ENCODE measurements at places on chromosomes 16 and 17.

DNA sequence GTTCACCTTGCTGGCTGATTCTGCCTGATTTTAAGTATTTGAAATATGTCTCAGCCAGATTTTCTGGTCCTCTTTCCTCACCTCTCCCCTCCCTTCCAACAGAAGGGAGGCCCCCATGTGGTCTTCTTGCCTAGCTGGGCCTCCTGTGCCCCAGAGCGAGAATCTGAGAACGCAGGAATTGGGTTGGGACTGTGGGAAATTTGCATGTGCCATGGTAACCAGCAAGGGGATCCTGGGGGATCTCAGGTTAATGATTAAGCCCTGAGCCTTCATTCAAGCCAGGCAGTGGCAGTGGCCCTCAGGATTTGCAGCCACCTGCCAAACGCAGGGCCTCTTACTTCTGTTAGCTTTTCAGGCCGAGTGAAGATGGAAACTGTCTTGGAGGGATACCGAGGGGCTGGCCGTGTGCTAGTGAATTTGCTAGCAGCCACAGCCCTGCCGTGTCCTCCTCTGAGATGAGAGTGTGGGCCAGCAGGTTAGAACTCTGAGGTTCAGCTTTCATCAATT, 40.2 kb downstream of the KSR1 start:
- no peak for DNase-seq

DNA sequence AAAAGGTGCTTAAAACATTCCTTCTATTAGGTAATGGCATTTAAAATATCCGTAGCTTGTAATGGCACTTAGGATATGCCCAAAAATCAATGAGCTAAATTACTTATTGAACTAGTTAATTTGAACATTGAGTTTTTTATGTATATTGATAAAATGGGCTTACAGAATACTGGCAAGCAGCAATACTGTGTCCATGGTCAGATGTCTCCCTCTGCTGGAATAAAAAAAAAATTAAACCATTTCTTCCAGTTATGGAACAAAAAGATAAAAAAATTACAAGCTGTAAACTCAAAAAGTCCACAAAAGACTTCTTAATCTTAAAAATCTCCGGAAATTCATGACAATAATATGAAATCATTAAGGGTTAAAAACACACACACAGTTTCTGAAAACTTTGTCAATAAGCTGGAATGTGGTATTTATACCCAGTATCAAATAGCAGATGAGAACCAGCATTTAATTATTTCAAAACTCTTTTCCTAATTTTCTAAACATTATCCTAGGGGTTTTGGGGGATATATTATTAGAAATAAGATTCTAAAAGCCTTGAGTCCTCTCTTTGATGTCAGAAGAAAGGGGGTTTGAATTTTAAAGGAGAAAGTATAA, 21.5 kb upstream of the PSMD7 start:
- DNase-seq: no peak

DNA sequence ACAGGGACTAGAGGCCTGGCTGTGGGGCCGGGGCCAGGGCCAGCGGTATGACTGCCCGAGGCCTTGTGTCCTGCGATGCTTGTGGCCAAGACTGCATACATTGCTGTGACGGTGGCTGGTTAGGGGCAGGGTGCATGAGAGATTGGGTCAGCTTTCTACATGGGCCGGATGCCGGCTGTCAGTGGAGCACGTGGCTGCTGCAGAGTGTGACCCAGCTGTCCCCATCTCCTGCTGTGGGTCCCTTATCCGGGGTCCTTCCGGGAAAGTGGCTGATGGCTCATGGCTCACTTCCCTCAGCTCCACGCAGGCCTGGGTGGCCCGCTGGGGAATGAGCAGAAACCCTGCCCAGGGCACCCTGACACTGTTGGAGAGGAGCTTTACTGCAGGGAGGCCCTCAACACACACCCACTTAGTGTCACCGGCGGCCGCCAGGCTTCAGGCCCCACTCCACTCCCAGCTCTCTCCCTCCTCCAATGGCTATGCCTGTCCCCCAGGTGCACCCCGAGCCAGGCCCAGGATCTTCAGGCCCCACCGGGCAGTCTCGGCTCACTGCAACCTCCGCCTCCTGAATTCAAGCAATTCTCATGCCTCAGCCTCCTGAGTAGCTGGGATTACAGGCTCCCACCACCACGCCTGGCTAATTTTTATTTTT, 808 bp upstream of the RGS11 start:
- DNase-seq: no peak

DNA sequence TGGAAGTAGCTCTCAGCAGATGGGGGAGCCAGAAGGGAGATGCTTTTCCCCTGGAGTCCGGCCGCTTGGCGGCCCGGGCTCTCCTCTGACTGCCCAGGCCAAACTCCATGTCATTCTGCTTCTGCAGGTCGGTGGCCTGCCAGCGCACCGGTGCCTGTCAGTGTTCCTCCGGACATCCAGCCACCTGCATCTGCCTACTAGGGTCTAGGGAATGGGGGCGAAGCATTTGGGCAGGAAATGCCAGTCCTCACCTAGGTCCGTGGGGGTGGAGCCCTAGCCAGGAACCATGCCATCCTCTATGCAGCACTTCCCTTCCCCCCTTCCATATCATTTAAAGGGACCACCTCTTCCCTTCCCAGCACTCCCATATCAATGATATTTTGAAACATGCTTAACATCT, 34.2 kb downstream of the GJC1 start:
- no peak for DNase-seq

GRCh38 chr17:38609280-38610031, 3.7 kb upstream of the SRCIN1 start:
- no peak for DNase-seq

DNA sequence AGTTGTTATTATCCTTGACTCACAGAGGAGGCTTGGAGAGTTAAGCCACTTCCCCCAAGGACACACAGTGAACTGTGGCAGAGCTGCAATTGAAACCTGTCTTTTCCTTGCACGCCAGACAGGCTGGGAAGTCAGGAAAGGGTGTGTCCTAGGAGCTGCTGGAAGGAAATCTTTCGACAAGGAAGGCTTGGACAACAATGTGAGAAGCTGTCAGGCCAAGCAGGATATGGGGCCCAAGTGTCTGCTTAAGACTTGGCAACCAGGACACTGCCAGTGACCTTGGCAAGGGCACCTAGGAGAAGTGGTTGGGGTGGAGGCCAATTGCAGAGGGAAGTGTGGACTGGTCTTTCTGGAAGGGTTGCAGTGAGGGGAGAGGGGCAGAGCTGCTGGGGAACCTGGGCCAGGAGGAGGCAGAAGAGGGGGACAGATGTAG, 2.1 kb upstream of the CAMKK1 start:
- no peak for DNase-seq

DNA sequence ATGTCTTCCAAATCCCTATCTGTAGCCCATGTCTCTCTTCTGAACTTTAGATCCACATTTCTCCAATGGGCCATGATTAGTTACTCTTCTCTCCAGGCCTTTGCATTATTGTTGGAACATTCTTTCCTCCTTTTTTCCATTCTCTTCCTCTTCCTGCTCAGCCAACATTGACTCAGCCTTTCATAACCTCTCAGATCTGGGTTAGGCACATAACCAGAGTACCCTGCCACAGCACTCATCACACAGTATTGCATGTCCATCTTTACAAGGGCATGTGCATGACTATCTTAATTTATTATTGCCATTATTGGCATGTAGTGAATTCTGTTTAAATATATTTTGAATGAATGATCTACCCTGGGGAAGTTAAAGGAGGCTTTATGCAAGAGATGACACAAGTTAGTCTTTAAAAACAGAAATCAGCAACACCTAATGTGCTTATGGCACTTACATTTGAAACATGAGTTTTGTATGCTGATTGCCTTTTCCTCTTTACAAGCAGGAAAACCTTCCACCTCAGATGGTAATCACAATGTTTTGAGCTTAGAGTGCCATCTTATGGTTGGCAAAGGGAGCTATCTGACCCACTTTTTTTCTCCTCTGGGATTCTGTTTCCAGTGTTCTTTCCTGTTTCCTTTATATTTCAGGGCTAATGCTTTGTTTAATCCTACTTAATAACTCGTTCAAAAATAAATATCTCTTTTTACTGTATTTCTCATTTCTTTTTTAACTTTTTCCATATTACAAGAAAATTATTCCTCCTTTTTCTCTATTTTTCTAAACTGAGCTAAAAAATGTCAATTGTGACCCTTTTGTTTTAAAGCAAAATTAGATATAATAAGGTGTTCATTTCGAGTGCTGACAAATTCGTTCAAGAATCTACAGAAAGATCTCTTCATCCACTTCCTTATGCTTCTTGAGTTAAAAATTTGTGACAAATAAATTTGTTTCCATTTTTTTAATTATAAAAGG, 151.0 kb upstream of the RBL2 start:
- peak; percentile 20 for DNase-seq

DNA sequence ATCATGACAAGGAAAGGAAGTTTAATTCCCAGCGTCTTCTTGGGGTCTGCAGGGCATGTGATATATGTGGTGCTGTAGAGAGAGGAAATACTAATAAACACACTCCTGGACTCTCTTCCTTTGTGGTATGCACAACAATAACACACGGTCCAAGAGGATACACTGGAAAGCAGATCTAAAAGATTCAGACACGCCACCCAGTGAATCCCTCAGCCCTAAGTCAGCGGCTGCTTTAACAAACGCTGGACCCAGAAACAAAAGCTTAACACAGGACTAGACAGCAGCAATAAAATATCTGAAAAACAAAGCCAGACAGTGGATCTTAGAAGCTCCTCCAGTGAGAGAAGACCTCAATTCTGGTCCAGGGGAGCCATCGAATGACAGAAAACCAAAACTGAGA, 13.1 kb downstream of the CFAP20 start:
- DNase-seq: no peak

DNA sequence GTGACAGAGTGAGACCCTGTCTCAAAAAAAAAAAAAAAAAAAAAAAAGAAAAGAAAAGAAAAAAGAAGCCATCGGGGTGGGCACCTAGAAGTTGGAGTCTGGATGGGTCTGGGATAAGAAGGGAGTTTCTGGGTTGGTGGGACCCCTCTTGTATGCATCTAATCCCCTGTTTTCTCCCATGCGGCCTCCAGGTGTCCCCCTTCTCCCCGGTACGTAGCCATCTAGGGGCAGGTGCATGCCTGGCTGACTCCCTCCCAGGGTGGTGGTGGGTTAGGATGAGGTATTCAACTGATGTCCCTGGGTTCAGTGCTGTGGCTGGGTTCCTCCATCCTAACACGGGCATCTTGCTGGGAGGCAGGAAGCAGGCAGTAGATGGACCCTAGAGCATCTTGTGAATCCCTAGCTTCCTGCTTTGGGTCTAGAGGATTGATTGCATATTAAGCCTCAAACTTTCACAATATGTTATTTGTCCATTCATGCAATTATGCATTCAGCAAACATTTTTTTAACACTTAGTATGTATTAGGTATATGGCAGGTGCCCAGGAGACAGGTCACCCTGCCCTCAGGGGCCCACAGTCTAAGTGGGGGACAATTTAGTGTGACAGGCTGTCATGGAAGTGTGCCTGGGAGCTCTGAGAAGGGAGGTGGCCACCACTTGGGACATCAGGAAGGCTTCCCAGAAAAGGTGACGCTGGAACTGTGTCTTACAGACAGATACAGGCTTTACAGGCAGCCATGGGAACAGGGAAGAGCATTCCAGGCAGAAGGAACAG, 13.1 kb downstream of the FMNL1 start:
- DNase-seq: no peak

DNA sequence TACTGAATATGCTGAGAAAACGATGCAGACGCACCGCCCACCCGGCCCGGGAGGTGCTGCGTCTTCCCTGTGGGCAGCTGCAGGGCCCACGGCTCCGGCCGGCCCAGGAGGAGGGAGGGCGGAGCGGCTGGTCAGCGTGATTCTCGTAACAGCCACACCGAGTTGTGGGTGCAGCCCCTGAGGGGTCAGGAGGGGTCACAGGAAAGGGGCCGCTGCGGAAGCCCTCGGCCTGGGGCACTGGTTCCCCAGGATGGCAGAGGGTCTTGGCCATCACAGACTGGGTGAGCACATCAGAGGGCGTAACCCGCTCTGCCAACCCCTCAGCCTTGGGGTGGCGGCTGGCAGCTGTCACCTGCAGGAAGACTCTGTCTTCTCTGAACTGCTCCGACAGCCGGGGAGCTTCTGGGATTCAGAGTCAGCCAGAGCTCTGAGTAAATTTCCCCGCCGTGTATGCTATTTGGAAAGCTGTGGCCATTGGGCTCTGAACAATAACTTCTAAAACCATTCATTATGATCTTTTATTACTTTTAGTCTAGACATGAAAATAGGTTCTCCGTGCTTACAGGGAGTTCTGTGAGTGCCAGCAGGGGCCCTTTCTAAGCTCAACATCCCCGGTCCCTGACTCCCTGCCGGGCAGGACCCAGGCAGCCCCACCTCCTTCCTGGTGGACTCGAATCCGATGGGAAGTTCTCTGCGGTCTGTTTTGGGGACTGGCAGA, 87.4 kb upstream of the CHMP6 start:
- no peak for DNase-seq

DNA sequence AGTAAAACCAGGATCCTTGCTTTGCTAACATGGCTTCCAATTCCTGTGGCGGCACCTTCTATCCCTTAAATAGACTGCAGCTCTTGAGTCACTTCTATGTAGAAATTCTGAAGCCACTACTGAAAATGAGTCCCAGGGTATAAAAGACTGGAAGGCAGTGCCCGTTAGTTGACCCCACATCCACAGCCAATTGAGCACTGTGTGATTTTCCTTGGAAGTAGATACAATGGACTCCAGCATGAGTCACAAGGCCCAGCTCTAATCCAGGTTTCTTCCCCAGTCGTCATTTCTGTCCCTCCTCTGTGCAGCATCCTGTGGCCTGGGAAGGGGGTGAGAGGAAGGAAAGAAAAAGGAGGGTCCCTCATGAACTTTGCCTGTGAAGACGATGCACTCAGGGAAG, 69.5 kb downstream of the HLF start:
- no peak for DNase-seq

DNA sequence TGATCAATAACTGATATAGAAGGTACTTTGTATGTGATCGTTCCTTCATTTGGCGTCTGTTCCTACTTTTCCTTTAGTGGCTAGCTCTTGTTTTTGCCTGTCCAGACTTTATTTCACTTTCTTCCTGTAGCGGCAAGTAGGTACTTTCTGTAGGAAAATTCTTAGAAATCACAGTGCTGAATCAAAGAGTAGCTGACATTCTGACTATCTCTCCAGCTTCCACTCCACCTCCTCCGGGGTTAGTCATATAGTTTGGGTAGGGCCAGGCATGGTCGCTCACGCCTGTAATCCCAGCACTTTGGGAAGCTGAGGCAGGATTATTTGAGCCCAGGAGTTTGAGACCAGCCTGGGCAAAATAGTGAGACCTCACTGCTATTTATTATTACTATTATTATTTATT, 29.9 kb upstream of the PAFAH1B1 start:
- DNase-seq: no peak

DNA sequence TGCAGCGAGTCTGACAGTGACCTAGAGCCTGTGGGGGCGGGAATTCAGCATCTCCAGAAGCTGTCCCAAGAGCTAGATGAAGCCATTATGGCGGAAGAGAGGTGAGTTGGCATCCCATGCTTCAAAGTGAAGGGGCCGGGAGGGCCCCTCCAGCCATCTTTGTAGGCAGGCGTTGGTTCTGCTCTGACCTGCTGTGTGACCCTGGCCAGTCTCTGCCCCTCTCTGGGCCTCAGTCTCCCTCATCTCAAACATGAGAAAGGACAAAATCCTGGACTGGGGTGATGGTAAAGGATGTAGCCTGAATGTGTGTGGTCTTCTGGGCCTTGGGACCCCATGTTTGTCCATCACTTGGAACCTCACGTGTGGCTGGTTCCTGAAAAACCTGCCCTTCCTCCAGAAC, 5.1 kb downstream of the PIMREG start:
- DNase-seq: no peak
